HepG2 (cell line): ENCODE measurements at places on chromosomes 6 and 20. TPM values are rescaled to one million over a fixed set of nuclear protein-coding genes. Genes with fewer than 3 reads are reported as not detected.
A peak's percentile ranks its signal among the peaks of the same experiment; 100 is the strongest.

DNA sequence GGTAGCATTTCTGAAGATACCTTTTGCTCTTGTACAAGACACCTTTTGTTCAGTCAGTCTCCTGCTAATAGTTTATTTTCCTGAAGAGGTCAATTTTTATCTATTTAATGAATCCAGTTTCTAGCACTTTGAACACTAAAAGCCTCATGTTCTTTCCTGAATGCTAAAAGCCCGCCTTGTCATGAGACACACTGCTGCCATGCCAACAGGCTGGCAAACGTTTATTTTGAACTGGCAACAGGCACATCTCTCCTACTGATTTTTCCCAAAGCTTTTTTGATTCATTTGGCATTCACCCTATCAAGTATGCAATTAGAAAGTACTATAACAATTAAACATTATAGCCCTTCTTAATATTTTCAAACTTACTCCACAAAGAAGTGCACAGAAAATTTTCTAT lies 421.2 kb upstream of the EYS start:
- no peak overlapping the region for H3K27ac ChIP-seq
- H3K4me1 ChIP-seq = no peaks in the 10 kb centered on the region
- no peak for DNase-seq
- no peak overlapping the region for H3K4me3 ChIP-seq

DNA sequence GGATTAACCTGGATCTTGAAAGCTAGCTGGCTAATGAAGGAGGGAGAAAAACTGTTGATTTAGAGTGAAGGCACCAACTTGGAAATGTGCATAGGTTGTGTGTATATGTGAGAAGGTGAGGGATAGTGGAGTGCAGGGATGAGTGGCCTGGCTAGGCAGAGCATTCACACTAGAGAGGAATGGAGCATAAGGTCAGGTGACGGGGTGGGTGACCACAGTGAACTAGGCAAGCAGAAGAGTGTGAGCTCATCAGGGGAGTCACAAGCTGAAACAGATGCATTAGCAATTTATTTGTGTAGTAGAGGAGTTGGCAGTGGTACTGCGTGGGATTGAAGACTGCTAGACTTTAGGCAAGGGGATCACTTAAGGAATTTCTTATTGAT lies 10.5 kb downstream of the ANKRD66 start:
- H3K27ac ChIP-seq = no peak overlapping the region
- no peaks in the 10 kb centered on the region for H3K27me3 ChIP-seq
- H3K4me1 ChIP-seq = no peaks in the 10 kb centered on the region
- no peak for DNase-seq
- H3K36me3 ChIP-seq = no peaks in the 10 kb centered on the region
- no peak overlapping the region for H3K4me3 ChIP-seq

- no peak overlapping the region for H3K27ac ChIP-seq
- peaks cover 76% of the 10 kb centered on the region for H3K36me3 ChIP-seq
- no peak for DNase-seq
- H3K4me1 ChIP-seq = peaks cover 2% of the 10 kb centered on the region
These were observed 13.9 kb downstream of the CEP43 start for GRCh38 chr6:167013067-167013466.

DNA sequence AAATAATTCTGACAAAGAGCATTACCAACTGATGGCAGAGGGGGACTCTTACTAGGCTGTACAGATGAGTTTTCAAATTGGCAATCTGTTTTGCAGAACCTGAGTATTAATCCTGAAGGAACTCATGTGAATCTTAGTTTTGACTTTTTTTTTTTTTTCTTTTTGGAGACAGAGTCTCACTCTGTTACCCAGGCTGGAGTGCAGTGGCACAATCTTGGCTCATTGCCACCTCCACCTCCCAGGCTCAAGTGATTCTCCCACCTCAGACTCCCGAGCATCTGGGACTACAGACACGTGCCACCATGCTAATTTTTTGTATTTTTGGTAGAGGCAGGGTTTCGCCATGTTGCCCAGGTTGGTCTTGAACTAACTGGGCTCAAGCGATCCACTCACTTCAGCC lies 49.3 kb downstream of the KCTD20 start:
- H3K27ac ChIP-seq = no peak overlapping the region
- no peak for DNase-seq
- no peak overlapping the region for H3K4me3 ChIP-seq

GRCh38 chr6:127864701-127865100 lies 36.2 kb downstream of the THEMIS start:
- H3K27me3 ChIP-seq = no peaks in the 10 kb centered on the region
- H3K4me1 ChIP-seq = peaks cover 10% of the 10 kb centered on the region
- H3K4me3 ChIP-seq = no peak overlapping the region
- peak; percentile 16 for DNase-seq
- H3K36me3 ChIP-seq = no peaks in the 10 kb centered on the region
- H3K27ac ChIP-seq = no peak overlapping the region

- no peak overlapping the region for H3K27ac ChIP-seq
- H3K36me3 ChIP-seq = no peaks in the 10 kb centered on the region
- DNase-seq = no peak
These were observed 207.0 kb upstream of the SIM1 start for GRCh38 chr6:100671740-100672139.

GRCh38 chr20:35299780-35300179 lies 7.6 kb upstream of the FAM83C start:
- H3K27ac ChIP-seq = no peak overlapping the region
- H3K4me1 ChIP-seq = peaks cover 33% of the 10 kb centered on the region
- H3K36me3 ChIP-seq = peaks cover 9% of the 10 kb centered on the region; the same call in 1 of the 3 replicates
- peaks cover 23% of the 10 kb centered on the region for H3K27me3 ChIP-seq
- DNase-seq = no peak

DNA sequence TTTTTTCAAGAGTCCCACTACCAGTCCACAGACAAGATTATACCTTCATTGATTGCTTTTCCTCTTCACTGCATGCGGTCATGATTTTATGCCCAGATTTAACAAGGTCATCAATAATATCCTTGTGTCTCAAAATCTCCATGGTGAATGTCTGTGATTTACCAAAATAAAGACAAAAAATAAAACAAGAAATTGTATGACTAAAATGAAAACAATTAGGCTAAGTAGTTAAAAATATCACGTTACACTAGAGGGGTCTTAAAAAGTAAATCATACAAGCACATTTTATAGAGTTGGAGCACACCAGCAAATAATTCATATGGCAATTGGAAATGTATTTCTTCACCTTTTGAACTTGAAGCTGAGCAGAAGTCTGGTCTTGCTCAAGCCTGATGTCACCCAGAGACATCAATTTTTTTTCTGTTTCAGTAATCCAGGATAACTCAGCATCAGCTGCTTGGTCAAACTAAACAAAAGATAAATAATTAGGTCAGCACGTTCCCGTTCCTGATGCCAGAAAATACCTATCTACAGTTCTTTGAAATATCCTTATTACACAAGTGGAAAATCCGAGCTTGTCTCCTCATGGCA lies 125.4 kb downstream of the DST start:
- peaks cover 8% of the 10 kb centered on the region for H3K36me3 ChIP-seq
- H3K4me3 ChIP-seq = no peak overlapping the region
- H3K27ac ChIP-seq = no peak overlapping the region
- no peak for DNase-seq

Gene WDR46
- 99.9 and 105 TPM in 2 replicates for total RNA-seq

DNA sequence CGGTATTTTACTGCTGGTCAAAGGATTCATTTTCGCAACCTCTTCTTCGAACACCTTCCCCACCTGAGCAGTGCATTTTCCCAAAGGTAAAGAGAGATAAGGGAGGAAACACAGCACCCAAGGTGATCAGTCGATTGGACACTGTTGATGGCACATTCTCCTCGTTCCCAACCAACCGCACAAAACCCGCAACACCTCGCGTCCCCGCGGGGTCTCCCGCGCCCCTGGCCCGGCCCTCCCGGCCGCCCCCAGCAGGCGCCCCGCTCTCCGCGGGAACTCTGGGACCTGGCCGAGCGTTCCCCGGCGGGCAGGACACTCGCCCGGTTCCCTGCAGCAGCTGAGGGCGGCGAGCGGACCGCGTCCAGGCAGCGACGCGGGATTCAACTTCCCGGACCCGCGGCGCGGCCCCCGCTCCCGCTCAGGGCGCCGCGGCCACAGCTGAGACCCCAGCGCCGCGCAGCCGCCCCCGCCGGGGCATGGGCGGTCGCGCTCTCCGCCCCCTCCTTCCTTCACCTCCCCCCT lies 506 bp downstream of the RGS17 start:
- H3K4me3 ChIP-seq = peak overlapping the region; percentile 67
- no peak overlapping the region for H3K27ac ChIP-seq
- DNase-seq = no peak
- no peaks in the 10 kb centered on the region for H3K36me3 ChIP-seq
- peaks cover 57% of the 10 kb centered on the region for H3K27me3 ChIP-seq

Gene CNKSR3
- 38.3 and 38.6 TPM in 2 replicates for total RNA-seq

DNA sequence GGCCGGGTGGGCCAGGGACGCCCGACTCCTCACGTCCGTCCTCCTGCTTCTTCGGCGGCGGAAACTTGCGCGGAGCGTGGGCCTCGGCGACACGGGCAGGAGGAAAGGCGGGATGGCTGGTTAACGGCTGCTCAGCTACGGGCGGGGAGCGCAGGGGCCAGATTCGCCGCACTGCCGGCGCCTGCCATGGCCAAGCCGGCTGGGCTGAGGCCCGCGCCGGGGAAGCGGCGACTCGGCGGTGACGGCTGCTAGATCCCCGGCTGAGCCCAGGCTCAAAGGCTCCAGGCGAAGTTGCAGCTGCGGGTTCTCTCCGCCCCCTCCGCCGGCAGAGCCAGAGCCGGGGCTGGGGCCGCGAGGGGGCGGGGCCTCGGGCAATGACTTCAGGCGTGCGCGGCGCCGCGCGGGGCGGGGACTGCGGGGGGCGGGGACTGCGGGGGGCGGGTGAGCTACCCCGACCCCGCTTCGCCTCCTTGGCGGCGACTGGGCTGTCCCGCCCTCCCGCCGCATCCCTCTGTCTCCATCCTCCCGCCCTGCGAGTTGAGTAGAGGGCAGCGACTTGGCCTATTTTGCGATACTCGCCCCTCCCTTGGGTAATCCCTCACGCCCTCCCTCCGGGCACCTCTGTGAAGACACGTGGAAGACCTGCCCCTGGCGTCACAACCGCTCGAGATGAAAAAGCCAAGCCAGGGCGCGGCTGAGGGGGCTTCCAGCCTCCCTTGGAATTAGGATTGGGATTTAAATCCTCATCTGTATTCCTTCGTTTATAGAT lies at the start of gene CEP85L:
TSS of gene CEP85L (minus strand) at position 310 of the 769 bp plus-strand sequence. CDS start 322 bp downstream, outside the sequence.
- H3K36me3 ChIP-seq = no peaks in the 10 kb centered on the region
- DNase-seq = peak; percentile 81
- peaks cover 16% of the 10 kb centered on the region for H3K4me1 ChIP-seq
- H3K4me3 ChIP-seq = peak within 1 kb of the TSS; percentile 61
- peaks cover 26% of the 10 kb centered on the region for H3K27me3 ChIP-seq

Gene RSPH9
- total RNA-seq = 0.04 TPM in 1 of 2 replicates, not detected in the other

- no peak overlapping the region for H3K4me3 ChIP-seq
- DNase-seq = no peak
- H3K27ac ChIP-seq = no peak overlapping the region
- H3K36me3 ChIP-seq = no peaks in the 10 kb centered on the region
- no peaks in the 10 kb centered on the region for H3K27me3 ChIP-seq
These were observed 394.4 kb upstream of the CDH4 start for GRCh38 chr20:60857708-60858107.

DNA sequence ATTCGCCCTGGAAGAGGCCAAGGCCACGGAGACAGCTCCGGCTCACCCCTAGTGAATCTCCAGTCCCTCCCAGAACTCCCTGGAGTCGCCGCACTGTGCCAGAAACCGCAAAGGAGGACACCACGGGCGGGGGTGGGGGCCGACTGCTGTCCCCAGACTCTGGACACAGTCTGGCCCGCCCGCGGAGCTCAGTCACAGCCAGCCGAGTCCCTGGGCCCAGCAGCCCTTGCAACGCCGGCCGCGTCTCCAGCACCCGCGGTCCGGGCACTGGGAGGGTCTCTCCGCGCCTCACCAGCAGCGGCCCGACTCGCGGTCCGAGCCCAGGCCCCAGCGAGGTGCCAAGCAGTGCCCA lies 518 bp downstream of the PEX6 start:
- peak overlapping the region; percentile 73 for H3K27ac ChIP-seq
- H3K36me3 ChIP-seq = no peaks in the 10 kb centered on the region
- DNase-seq = no peak
- no peaks in the 10 kb centered on the region; the same call in 2 of the 3 replicates for H3K27me3 ChIP-seq

- no peaks in the 10 kb centered on the region for H3K4me1 ChIP-seq
- no peak overlapping the region for H3K4me3 ChIP-seq
- no peaks in the 10 kb centered on the region for H3K27me3 ChIP-seq
- DNase-seq = no peak
These were observed 29.5 kb downstream of the TSHZ2 start for GRCh38 chr20:53001498-53002301.

GRCh38 chr6:170022827-170023619 lies 267.9 kb downstream of the DLL1 start:
- DNase-seq = no peak
- peaks cover 21% of the 10 kb centered on the region for H3K27me3 ChIP-seq
- no peaks in the 10 kb centered on the region for H3K36me3 ChIP-seq

Gene TAF11
- 73.6 and 94.9 TPM in 2 replicates for total RNA-seq

- no peak for DNase-seq
- no peak overlapping the region for H3K27ac ChIP-seq
- H3K4me1 ChIP-seq = peaks cover 35% of the 10 kb centered on the region
- peaks cover 49% of the 10 kb centered on the region for H3K36me3 ChIP-seq
These were observed 8.6 kb downstream of the TPX2 start for GRCh38 chr20:31747640-31748039.

DNA sequence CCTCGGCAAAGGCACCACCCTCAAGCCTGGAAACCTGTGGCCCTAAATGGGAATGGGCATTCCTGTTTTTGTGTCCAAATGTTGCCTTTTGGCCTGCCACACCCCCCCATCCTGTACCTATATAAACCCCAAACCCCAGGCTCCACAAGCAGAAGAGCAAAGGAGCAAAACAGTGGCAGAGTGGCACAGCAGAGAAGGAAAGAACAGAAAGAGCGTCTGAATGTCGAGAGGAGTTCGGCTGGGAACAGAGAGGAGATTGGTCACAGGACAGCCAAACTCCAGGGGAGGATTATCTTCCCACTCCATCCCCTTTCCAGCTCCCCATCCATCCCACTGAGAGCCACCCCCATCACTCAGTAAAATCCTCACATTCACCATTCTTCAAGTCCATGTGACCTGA lies 58.0 kb upstream of the PREP start:
- no peaks in the 10 kb centered on the region for H3K27me3 ChIP-seq
- H3K4me1 ChIP-seq = no peaks in the 10 kb centered on the region
- H3K36me3 ChIP-seq = no peaks in the 10 kb centered on the region
- H3K27ac ChIP-seq = no peak overlapping the region
- no peak overlapping the region for H3K4me3 ChIP-seq

GRCh38 chr6:46097366-46097765 lies 32.4 kb upstream of the ENPP4 start:
- no peak overlapping the region for H3K27ac ChIP-seq
- H3K27me3 ChIP-seq = no peaks in the 10 kb centered on the region
- H3K4me1 ChIP-seq = 0 out of 2 replicates have a peak, but pooled peaks cover 8% of the 10 kb centered on the region
- no peak for DNase-seq
- no peak overlapping the region for H3K4me3 ChIP-seq

- H3K4me1 ChIP-seq = peaks cover 35% of the 10 kb centered on the region
- no peaks in the 10 kb centered on the region for H3K27me3 ChIP-seq
- no peak overlapping the region for H3K4me3 ChIP-seq
- peak; percentile 57 for DNase-seq
These were observed 18.3 kb upstream of the SEC63 start for GRCh38 chr6:107976155-107976783.

Gene PTCRA
- total RNA-seq = not detected in 2 replicates

Gene TSHZ2
- not detected in 2 replicates for total RNA-seq
